NCI-H2171 treated with DMSO at 0.1 percent for 48 hours (cell line): ENCODE measurements at places on chromosomes 2 and 18.

GRCh38 chr2:121366040-121366439 lies 81.0 kb upstream of the TFCP2L1 start:
- DNase-seq: no peak

DNA sequence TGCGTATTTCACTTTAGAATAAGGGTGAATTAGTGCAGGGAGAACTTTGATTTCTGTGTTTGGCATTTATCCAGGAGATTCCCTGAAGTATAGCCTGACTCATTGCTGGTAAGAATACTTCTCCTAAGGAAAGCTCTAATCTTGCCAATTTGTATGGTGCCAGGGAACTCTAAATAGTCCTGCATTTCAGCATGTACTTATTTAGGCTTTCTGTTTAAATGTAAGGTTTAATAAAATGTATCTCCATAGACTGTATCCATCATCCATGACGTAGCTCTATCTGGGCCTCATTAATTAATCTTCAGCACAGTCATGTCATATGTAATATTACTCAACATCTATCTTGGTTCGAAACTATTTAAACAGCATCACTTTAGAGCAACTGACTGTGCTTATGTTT lies 127.7 kb downstream of the DOK6 start:
- DNase-seq: no peak

GRCh38 chr18:41713969-41714825 lies 240.8 kb upstream of the PIK3C3 start:
- no peak for DNase-seq

- no peak for DNase-seq
These were observed 133.8 kb upstream of the ARHGAP28 start for GRCh38 chr18:6595666-6596065.

GRCh38 chr18:77140439-77141109 lies 8.0 kb upstream of the MBP start:
- DNase-seq: no peak

DNA sequence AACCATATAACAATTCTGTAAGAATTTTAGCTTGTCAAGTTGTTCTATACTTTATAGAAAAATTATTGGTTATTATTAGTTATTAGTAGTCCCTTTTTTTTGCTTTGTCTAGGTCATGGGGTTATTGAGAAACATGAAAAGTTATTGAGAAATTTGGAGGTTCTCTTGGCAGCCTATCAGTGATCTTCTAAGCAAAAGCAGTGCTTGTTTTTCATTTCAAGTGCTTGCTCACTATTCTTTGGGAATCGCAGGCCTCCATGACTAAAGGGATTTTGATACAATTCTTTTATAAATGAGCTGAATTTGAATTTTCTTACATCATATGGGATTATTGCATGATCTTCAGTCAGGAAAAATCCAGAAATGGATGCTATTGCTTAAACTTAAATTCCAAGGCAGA lies 25.8 kb downstream of the PLEKHA3 start:
- no peak for DNase-seq

DNA sequence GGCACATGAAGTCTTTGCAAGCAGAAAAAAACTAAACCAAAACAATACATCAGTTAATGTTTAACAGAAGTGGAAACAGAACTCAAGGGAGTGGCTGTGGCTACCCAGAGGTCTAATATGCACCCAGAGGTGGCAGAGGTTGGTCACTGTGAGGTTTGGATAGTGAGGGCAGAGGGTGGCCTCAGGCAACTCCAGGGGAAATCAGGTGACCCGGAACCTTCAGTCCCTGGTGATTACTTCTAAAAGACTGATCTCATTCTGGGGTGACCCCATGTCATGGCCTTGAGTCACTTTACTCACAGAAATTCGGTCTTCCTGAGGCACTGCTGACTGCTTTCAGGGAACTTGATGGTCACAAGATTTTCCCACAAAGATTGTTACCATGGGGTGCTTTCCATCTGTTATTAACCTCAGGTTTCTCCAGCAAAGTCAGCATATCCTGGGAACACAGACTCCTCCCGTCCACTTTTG lies 99.4 kb downstream of the TMEM17 start:
- no peak for DNase-seq

GRCh38 chr18:75223687-75224347 lies 13.2 kb downstream of the TSHZ1 start:
- peak; percentile 68 for DNase-seq

GRCh38 chr2:190099890-190100697 lies 37.6 kb upstream of the MSTN start:
- DNase-seq: no peak

DNA sequence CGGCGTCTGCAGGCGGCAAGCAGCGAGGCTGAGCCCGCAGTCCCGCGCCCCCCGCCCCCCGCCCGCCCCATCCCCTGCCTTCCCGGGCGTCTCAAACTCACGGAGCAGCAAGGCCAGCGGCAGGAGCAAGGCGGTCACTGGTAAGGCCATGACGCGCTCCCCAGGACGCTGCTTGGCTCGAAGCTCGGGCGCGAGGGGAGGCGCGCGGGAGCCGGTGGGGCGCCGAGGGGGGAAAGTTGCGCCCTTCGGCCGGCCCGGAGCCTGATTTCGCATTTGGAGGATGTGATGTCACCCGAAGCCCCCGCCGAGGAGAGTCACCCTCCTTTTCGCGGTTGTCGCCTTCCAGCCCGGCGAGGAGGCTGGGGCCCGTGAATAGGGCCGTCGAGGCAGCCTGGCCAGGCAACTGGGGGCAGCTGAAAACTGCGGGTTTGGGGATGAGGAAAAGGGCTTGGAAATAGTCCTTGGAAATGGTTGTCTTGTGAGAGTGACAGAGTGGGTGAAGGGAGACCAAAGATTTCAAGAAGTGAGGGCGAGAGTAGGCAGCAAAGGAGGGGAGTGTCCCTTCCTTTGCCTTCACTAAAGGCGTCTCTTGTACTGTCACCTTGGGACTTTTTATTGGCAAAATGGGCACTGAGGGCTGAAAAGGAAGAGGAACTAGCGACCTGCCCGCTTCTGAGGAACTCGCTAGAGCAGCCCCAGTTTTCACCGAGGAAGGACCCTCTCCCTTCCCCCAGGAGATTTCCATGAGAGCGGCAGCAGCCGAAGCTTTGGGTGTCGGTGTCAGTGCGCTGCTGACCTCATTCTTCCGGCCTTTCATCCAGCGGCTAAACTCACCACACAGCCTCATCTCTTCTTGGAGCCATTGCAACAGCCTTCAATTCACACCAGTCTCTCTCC lies at the start of gene CD8A:
TSS of gene CD8A (minus strand) at position 238 of the 897 bp plus-strand sequence. CDS start at position 150, 88 bp downstream.
- no peak for DNase-seq

GRCh38 chr2:102929721-102930120 lies 167.9 kb downstream of the TMEM182 start:
- DNase-seq: no peak

DNA sequence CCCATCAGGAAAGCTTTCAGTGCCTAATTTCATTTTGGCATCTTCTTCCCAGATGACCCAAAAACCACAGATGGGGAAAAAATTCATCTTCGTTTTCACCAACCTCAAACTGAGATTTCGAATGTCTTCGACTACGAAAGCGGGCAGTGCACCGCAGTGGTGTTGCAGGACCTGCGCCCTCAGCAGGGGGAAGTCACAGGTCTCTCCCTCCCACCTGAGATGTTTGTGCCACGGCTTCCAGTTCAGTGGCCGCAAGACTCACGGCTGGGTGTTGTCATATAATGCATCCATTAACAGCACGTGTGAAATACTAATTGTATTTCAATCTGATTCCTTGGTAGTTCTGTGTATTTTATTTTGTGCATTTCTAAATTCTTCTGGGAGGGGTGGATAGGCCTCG lies 66.2 kb upstream of the SALL3 start:
- no peak for DNase-seq

GRCh38 chr2:230658877-230659652 lies 53.6 kb upstream of the CAB39 start:
- no peak for DNase-seq

- no peak for DNase-seq
These were observed 298.8 kb downstream of the FIGN start for GRCh38 chr2:163436963-163437362.

- no peak for DNase-seq
These were observed 172.2 kb upstream of the SCN7A start for GRCh38 chr2:166665991-166666940.

DNA sequence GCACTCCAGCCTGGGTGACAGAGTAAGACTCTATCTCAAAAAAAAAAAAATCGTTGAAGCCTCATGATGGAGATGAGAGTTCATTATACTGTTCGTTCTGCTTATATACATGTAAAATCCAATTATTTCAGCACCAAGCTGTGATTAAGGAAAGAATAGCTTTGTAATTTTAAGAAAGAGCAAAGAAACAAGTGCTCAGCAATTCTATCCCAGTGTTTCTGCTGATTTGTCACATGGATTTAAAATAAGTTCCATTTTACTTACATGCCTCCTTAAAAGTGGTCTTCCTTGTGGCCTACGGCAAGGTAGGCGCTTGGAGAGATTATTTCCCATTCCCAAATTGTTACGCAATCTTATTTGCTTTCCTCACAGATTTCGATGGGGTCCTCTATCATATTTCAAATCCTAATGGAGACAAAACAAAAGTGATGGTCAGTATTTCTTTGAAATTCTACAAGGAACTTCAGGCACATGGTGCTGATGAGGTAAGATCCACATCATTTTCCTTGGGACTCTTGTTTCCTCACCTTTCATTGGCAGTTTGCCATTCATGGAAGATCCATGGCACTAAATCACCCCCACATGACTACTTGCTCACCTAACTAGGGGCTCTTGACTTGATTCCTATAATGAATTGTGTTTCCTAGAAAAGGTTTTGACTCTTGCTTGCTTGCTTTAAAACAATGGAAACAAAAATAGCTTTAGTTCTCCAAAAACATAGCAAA lies 11.5 kb downstream of the ARPC2 start:
- no peak for DNase-seq

DNA sequence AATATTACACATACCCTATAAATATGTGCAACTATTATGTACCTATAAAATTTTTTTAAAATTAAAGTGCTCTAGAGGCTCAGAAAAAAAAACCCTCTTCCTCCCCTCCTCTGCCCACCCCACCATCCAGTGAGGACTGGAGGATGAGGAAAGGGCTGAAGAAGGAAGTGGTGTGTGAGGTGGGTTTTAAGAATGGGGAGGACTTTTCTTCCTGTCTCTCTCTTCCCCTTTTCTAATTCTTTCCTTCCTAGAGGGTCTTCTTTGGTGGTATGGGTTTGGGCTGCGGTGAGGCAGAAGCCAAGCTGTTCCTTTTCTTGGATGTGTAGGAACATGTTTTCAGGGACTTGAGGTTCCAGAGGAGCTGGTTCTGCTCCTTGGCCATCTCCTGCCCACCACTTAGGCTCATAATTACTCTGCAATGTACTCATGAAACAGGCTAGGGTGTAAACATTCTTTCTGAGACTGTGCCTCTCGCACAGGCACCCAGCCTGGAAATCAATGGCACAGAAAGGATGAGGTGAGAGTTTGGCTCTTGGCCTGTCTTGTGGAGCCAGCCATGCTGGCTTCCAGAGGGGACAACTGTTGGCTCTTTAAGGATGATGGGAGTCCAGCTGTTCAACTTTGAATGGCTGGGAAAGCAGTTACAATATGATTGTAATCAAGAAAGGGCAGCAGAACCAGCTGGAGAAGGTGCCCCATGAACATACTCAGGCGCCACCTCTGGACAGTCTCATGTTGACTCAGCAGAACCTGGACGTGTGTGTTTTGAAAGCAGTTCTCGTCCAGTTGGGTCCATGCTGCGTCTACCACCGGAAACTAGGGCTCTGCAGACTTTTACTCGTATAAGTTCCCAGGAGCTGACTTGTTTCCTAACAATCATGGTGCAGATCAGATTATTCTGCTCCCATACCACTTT lies 38.3 kb downstream of the IL1RL2 start:
- DNase-seq: no peak

DNA sequence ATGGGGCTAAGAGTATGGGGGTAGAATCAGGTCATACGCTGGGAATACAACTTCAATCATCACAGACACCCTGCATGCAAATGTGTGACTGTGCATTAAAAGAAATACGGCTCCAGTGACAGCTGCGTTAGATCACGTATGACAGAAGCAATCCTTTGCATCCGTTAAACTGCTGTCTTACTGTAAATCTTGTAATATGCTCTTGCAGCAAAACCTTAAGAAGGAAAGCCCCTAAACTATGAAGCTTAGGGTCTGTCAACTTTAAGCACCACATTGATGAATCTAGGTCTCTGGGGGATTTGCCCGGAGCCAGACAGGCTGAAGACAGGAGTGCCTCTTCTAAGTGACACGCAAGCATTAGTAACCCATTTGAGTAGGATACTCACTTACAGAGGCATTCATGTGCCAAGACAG lies 84.7 kb upstream of the EML6 start:
- DNase-seq: peak; percentile 1

GRCh38 chr2:126657148-126657635 lies 1.2 kb downstream of the GYPC start:
- DNase-seq: peak; percentile 37

- no peak for DNase-seq
These were observed 763.9 kb downstream of the BCL11A start for GRCh38 chr2:59789523-59789922.
